Amygdala (tissue), 56 donors: ENCODE measurements at places on chromosomes 5 and 9.

- DNase-seq, result peak; percentile 32
These were observed 10.2 kb downstream of the HAND1 start for GRCh38 chr5:154467655-154468354.

- DNase-seq, result no peak
These were observed 83.0 kb downstream of the GRIA1 start for GRCh38 chr5:153573326-153574033.

- no peak for DNase-seq
These were observed 2045.9 kb upstream of the WWC1 start for GRCh38 chr5:166245556-166245955.

DNA sequence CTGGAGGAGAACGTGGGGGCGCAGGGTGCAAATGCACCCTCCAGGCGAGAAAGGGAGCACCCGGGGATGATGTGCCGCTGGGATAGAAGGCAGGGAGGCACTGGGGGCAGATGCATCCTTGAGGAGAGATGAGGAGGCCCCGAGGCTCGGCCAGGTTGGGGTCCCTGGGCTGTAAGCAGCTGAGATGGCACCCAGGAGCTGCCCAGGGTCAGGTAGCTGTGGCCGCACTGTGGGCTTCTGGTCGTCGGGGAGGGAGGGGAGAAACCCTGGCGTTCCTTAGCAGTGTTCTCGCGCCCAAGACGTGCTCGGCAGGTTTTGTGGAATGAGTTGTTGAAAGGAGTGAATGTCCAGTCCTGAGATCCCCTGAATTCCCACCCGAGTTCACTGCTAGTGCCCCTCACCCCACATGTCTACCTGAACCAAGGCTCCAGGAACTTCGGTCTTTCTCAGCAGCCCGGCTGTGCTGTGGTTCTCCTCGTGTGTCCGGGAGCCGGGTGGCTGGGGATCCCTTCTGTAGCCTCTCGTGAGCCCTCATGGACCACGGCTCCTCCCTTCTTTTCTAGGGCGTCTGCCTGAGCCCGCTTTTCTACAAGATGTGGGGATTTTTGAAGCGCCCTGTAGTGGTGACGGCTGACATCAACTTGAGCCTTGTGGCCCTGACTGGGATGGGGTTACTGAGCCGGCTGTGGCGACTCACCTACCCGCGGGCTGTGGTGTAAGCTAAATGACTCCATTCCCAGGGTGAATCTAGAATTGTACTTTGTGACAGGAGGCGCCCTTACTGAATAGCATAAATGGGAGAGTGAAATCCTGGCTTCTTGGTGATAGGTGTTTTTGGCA, 1.1 kb downstream of the POMT1 start:
- no peak for DNase-seq

DNA sequence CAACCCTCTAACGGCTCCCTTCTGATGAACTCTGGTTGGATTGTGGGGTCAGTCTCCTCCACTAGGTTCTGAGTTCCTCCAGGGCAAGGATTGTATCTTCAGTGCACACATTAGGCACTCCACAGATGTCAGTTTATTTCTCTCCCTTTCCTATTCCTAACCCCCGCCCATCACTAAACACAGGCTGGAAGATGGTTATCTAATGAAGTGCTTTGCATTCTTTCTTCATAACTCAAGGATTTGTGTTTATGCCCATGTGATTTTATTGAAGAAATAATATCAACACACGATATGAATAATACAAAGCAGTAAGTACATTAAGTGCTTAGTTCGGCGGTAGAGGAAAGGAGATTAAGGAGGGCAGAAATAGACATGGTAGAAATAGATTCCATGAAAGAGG, 4.4 kb upstream of the CREBRF start:
- no peak for DNase-seq

- no peak for DNase-seq
These were observed 163.2 kb downstream of the DAB2IP start for GRCh38 chr9:121814594-121814993.

GRCh38 chr9:68996462-68996861, 17.5 kb downstream of the PRKACG start:
- no peak for DNase-seq

DNA sequence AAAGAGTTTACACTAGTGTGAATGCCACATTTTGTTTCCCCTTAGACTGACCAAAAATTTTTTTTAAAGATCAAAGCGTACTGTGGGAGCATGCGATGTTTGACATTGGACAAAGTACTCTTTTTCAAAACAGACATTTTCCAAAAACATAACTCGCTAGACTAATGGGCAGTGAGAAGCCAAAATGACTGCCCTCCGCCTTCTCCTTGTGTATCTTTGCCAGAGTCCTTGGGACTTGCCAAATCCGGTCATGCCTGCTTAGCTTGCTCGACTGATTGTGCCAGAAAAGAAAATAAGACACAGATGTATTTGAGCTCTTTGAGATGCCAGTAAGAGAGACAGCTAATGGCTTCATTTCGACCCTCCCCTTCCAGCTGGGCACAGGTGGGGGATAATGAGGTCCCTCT, 157.5 kb downstream of the MAPKAP1 start:
- DNase-seq, result no peak

DNA sequence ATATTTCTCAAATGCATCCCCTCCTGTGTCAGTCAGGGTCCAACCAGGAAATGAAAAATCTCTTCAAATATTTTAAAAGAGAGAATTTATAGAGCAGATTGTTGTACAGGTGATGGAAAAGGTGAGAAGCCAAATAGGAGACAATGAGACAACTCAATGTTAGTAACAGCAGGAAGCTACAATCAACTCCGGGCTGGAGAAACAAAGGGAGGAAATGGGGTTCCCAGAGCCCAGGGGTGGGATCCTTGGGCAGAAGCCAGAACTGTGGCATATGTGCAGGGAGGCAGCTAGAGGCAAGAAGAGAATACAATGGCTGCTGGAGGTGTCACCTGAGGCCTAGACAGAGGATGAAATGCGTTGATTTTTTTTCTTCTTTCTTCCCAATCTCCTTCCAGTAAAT, 361.8 kb upstream of the ACTBL2 start:
- DNase-seq, result no peak

DNA sequence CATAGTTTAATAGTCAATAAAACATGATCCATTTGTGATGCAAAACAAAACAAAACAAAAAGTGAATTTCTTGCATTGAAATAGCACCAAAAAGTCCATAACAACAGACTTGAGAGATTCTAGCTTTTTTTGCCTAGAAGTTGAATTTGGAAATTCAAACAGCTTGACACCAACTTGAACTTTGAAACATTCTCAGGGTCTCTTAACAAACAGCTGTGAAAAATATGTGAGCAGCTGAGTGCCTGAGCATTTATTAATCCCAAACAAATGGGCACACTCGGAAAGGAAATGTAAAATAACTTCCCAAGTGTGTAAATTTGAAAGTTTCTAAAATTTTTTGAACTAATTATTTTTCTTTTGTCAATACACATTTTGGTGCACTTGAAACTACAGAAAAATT, 56.0 kb upstream of the HMHB1 start:
- no peak for DNase-seq

DNA sequence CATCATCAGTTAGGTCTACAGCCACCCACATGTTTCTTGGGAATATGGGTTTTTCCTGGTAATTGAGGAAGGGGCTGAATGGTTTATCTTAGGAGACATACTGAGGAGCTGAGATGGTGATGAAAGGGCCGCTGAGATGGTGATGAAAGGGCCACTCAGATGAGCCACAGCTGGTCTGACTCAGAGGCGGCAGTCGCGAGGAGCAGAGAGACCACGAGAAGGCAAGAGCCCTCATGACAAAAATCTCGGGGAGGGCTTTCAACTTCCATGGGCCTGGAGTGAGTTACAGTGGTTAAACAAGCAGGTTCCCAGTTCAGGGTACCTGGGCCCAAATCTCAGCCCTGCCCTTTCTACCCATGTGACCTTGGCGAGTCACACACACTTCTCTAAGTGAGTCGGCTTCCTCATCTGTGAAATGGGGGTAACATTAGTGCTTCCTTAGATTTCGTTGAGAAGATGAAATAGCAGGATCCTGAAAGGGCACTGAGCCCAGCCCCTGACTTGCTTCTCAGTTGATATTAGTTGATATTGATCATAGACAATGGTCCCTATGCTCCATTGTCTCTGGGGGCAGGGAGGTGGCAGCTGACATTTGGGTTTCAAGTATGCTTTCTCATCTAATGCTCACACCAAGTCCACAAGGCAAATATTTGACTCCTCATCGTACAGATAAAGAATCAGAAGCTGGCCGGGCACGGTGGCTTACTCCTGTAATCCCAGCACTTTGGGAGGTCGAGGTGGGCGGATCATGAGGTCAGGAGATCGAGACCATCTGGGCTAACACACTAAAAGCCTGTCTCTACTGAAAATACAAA, 169.5 kb downstream of the RGS3 start:
- DNase-seq, result no peak

- DNase-seq, result no peak
These were observed 18.3 kb downstream of the DOCK2 start for GRCh38 chr5:169655353-169655752.

- no peak for DNase-seq
These were observed 56.2 kb downstream of the GLRA1 start for GRCh38 chr5:151868451-151868850.

- DNase-seq, result no peak
These were observed 33.8 kb downstream of the RNF180 start for GRCh38 chr5:64199425-64199824.

GRCh38 chr5:71828291-71829040, 109.4 kb downstream of the CARTPT start:
- no peak for DNase-seq

DNA sequence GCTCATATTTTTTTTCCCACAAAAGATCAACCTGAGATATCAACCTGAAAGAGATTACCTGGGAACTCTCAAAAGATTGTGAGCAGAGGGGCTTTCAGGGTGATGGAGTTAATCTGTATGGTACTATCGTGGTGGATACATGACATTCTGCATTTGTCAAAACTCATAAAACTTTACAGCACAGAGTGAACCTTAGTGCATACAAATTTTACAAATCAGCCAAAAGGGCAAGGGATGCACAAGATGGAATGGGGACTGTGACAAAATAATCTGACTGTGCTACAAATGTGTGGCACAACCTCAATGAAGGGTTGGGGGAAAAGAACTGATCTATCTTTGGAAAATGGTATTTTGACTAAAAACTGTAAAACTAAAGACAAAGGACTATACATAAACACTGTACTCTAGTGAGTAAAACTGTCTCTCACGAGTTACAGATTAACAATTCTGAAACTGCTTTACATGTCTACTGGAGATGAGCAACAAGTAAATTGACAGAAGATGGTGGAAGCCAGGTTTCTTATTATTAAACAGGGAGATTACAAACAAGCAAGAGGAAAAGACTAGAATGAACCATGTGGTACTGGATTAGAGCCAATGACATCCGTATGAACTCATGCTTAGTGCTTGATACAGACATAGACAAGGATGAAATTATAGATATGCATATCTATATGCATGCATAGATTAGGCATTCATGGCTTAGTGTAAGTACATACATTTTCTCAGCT, 24.8 kb upstream of the RLN1 start:
- DNase-seq, result no peak

- DNase-seq, result no peak
These were observed 2.0 kb downstream of the CTNND2 start for GRCh38 chr5:11902201-11902619.

GRCh38 chr9:135591506-135592330, 30.2 kb downstream of the PAEP start:
- no peak for DNase-seq
